ENCODE measurements at places on chromosomes 2 and 18.
A peak's percentile ranks its signal among the peaks of the same experiment; 100 is the strongest.

- DNase-seq: no peak
Measured at GRCh38 chr2:236549165-236549564, 20.5 kb upstream of the ACKR3 start.

- no peak for DNase-seq
Measured at GRCh38 chr18:25349131-25349925, 2.6 kb downstream of the ZNF521 start.

DNA sequence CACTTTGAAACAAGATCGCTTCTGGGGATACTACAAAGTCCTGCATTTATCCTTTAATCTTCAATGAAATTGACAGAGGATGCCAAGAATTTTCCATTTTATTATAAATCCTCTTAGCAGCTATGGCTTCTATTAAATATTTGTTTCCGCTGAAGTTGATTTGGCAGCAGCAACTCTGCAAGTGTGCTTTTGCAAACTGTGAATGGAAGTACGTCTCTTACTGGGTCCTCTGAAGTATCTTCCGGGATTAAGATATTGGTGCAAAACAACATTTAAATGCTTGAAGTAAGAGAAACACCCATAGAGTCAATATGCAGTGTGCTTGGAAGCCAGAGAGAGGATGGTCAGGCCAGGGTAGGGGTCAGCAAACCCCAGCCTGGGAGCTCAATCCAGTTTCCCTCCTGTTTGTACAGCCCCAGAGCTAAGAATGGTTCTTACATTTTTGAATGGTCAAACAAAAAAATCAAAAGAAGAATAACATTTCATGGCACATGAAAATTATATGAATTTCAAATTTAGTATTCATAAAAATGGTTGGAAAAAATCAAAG lies 13.6 kb downstream of the CCDC68 start:
- DNase-seq: no peak

GRCh38 chr2:128367601-128368359 lies 49.1 kb upstream of the HS6ST1 start:
- no peak for DNase-seq

- DNase-seq: no peak
Measured at GRCh38 chr2:36516136-36516870, 81.7 kb downstream of the FEZ2 start.

GRCh38 chr2:133424876-133425275 lies 143.4 kb downstream of the NCKAP5 start:
- DNase-seq: no peak

GRCh38 chr2:128187032-128187654 lies 96.1 kb downstream of the UGGT1 start:
- DNase-seq: no peak

- no peak for DNase-seq
Measured at GRCh38 chr2:228318218-228318617, 136.7 kb upstream of the SPHKAP start.

- no peak for DNase-seq
Measured at GRCh38 chr2:232088771-232089170, 127.3 kb downstream of the DIS3L2 start.

DNA sequence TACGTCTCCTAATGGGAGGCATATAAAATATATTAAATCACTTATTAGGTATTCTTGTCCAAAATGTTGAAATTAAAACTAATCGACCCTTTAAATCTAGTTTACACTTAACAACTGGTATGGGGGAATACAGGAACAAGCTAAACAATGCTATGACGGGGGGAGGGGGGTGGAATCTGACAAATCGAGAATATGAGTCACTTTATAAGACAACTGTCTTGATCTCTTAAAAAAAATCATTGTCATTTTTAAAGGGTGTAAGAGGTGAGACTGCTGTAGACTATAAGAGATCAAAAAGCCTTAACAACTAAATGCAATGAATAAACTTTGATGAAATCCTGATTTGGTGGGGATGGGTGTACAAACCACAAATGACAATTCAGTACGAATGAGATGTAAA lies 6.0 kb downstream of the MAP3K2 start:
- peak; percentile 19 for DNase-seq

- no peak for DNase-seq
Measured at GRCh38 chr2:137165968-137166367, 400.6 kb downstream of the THSD7B start.

GRCh38 chr2:13135856-13136255 lies 419.1 kb downstream of the TRIB2 start:
- DNase-seq: no peak

DNA sequence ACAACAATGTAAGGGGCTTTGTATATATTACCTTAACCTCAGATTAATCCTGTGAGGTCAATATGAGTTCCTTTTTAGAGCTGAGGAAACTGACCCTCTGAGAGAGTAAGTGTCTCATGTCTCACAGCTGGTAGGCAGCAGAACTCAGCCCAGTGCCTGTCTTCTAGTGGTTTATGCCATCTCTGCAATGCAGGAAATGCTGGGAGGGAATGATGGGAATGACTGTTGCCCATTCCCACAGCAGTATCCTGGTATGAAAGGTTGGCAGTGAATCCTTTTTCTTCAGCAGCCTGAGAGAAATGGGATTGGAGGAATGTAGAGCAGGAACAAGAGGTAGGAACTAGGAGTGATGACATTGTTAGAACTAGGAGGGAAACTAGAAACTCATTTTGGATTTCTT lies 6.0 kb downstream of the MRPL30 start:
- DNase-seq: no peak

GRCh38 chr2:150495993-150496627 lies 8.6 kb upstream of the RND3 start:
- no peak for DNase-seq

DNA sequence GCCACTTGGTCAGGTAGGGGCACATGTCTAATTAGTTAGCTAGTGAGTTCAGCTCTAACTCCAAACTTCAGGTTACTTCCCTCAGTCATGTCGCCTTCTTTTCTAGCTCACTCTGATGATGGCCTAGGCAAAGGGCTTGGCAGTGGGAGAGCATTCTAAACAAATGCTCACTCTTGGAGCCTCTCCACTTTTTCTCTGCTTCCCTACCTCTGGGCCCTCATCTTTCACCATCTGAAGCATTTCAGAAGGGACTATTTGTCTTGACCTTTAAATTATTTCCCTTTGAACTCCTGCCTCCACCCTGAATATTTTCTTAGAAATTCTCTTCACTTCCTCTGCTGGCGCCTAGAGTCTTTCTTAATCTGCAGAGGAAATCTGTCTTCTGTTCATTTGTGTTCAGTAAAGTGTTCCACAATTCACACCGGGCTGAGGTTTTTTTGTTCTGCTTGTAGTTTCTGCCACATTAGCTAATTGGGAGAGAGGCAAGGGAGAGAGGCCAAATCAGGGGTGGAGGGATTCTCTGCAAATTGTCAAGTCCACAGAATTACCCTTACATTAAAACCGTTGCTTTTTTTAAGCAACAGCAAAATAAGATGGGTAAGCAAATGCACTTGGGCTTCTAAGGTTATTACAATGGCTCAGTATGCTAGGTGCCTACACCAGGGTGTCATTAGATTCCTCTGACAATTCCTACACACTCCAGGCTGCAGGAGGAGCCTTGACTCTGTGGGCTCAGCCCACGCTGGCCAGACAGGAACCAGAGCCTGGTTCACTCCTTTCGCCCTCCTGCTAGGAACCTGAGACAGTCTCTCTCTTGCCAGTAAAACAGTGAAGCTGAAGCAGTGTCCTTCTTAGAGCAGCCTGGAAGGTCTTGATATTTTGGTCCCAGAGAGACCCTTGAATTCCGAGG lies 5.5 kb downstream of the MSGN1 start:
- no peak for DNase-seq

- no peak for DNase-seq
Measured at GRCh38 chr18:45993438-45993837, 26.3 kb upstream of the EPG5 start.

DNA sequence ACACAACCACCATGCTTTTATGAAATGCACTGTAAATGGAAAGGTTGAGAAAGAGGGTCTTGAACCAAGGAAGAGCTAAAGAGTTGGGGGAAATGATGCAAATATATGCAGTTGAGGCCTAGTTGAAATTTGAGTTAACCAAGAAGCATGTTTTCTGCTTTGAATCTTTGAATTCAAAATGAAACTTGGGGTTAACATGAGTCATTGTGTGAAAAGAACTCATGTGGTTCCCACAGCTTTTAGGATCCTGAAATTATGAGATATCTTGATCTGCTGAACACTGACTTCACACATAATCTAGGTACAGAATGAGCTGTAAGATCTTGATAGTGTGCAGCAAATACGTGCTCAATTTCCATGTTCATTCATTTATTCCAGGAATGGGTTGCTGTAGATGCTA lies 422.9 kb upstream of the TRIB2 start:
- DNase-seq: no peak

DNA sequence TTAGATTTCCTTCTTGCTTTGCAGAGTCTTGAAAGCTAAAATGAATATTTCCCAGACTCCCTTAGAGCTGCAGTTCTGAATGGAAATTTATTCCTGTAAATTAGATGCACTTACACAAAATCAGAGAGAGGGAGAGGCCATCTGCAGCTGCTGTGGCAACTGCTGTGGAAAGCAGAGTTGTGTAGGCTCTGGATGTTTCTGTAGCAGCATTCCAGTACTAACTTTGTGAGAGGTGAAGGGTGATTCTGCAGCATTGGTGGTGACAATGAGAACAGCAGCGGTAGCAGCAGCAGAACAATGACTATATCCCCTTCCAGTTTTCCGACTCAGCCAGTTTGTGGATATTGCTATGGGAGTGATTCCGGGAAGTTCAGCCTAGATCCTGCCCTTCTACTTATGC lies 433.0 kb upstream of the REG3G start:
- no peak for DNase-seq

- DNase-seq: no peak
Measured at GRCh38 chr2:104749856-104750460, 104.0 kb upstream of the POU3F3 start.

- DNase-seq: no peak
Measured at GRCh38 chr2:144099780-144100377, 420.0 kb downstream of the ZEB2 start.

DNA sequence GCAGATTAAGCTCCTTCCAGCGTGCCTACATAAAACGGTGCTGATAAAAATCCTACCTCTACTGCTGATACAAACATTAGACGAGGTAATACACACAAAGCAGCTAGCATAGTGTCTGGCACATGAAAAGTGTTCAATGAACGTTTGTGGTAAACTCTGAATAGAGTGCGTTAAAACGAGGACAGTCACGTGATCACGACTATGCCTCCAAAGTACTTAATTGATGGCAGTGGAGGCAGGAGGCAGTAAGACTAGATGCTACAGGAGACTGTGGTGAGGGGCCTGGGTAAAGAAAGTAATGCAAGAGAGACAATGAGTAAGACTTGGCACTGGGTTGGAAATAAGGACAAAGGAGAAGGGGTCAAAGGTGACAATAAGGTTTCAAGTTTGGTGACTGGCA lies 32.1 kb upstream of the LHCGR start:
- DNase-seq: no peak

GRCh38 chr2:202944816-202945215 lies 32.7 kb downstream of the CARF start:
- DNase-seq: no peak

DNA sequence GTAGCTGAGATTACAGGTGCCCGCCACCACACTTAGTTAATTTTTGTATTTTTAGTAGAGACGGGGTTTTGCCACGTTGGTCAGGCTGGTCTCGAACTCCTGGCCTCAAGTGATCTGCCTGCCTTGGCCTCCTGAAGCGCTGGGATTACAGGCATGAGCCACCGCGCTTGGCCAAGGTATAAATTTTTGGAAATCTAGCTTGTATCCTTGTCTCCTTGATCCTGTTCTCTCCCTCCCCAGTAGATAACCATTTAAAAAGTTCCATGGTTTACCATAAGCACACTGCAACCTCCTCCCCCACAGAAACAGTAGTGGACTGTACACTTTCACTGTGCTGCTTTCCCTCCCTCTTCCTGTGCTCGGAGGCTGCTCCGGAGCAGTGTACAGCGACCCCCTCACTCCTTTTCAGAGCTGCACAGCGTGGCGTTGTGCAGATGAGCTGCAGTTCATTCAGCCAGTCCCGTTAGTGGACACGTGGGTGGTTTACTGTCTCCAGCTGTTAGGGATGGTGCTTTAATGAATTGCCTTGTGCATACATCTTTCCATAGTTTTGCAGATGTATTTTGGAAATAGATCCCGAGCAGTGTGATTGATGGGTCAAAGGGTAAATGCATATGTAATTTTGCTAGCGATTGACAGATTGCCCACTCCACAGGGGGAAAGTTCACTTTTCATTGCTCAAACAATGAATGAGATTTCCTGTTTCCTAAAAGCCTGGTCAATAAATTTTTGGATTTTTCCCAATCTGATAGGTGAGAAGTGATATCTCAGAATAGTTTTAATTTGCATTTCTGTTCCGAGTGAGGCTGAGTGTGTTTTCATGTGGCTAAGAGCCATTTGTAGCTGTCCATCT lies 14.8 kb downstream of the ASB1 start:
- DNase-seq: no peak

DNA sequence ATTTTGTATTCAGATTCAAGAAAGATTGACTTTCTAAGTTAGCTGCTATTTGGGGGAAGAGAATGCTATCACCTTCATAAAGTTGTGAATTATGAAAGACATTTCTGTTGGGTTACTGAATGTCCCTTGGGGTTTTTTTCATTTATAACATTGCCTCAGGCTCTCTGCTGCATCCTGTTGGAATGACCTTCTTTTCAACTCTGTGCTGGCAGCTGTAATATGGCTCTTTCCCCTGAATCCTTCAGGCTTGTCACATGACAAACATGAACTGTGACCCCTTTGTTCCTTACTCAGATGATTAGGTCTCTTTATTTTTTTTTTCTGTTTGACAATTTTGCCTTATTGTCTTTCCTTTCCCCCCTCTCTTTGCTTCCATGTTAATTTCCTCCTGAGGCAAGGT lies 159.8 kb downstream of the TAF4B start:
- no peak for DNase-seq

DNA sequence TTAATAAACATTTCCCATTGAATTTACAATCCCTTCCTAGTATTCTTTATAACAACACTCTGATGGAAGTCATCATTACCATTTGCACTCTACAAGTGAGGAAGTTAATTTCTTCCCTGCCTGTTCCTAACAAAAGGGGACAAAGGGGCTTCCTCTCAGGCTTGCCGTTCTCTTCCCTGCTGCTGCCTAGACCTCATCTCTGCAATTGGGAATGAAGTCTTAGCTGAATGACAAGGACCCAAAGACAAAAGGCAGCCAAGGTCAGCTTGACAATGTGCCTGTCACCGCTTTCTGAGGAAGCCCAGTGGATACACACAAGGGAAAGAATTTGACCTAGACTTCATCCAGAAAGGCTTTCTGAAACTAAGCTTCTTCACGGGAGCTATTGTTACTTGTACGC lies 416.4 kb downstream of the CMPK2 start:
- no peak for DNase-seq

- no peak for DNase-seq
Measured at GRCh38 chr2:28997237-28997846, 16.2 kb downstream of the TOGARAM2 start.

GRCh38 chr2:215370112-215370965 lies 58.5 kb downstream of the ATIC start:
- DNase-seq: no peak

DNA sequence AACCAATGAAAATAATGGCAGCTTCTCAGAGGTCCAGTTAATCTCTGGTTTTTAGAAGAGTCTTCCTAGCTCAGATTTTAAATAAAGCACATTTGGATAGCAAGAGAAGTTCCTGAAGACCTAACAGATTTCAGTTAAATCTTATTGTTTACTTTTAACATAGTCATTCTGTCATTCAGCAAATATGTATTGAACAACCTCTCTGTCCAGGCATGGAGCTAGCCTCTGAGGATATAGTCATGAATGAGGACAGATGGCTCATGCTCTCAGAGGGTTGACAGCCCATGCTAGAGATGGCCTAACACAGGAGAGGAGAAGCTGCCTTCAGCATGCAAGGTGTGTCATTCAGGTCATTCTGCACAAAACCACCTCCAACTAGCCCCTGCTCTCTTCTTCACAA lies 6.2 kb downstream of the CCBE1 start:
- DNase-seq: no peak

Measured in stimulated activated CD4-positive, alpha-beta T cell treated with anti-CD3 and anti-CD28 coated beads, TNF-alpha, amount 100 ng/mL, for 24 hours (primary cell).